Smooth muscle cell of the pulmonary artery (primary cell): ENCODE measurements at places on chromosomes 7 and 10. TPM values are rescaled to one million over a fixed set of nuclear protein-coding genes. Genes with fewer than 3 reads are reported as not detected.

The INSYN2A gene
- total RNA-seq, result 0.13 and 0.59 TPM in 2 replicates

The SPDYE2 gene
- total RNA-seq, result not detected in 2 replicates

The MMP21 gene
- 0.13 TPM in 1 of 2 replicates, not detected in the other for total RNA-seq

The DDX21 gene
- total RNA-seq, result 56.6 and 79.9 TPM in 2 replicates

The IQCE gene
- 9.6 and 12.9 TPM in 2 replicates for total RNA-seq
